Urothelium cell line (cell line): ENCODE measurements at places on chromosomes 16 and 17.
A peak's percentile ranks its signal among the peaks of the same experiment; 100 is the strongest.

DNA sequence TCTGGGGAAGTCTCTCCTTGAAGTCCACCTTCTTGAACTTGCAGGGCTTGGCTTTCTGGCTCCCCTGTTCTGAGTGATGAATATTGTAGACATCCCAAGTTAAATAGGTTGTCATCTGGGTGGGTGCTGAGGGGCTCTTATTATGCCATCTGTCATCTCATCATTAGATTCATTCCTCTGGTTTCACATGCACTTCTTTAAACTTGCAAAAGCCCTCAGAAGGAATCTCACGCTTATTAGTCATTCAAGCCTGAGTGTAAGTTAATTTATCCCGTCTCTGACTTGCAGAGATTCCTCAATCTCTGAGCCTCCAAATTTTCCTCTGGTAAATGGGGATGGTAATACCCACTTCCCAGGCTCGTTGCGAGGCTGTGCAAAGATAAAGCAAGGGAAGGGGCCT is 5.7 kb downstream of the MGAT5B start:
- DNase-seq: no peak

- peak; percentile 10 for DNase-seq
Measured at GRCh38 chr16:75733305-75734211, 7.3 kb upstream of the CPHXL start.

DNA sequence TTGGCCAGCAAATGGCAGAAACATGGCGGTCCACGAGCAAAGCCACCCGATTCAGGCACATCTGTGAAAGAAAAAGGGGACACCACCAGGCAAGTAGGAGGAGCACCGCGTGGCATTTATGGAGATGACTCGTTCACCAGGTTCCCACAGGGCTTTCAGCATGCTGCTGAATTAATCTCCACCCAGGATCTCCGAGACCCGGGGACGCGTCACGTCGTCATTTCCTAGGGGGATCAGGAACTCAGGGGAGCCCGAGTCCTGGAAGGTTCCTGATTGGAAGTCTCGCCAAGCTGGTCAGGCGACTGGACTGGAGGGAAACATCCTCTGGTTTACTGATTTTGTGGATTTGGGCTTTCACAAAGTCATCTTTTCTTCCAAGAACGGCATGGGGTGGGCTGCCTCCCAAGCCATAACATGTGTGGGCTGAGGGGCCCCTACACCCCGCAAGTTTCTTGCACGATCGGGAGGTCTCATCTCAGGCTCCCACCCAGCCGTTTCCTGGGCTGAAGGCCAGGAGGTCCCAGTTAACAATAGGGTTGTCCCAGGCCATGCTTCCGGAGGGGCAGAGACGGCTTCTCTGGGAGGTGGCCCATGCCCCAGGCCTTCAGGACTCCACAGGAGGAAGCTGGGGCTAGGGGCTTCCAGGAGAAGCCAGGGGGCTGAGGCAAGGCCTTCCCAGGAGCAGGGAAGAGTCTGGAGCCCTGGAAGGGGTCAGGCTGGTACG is 645 bp downstream of the DNAH17 start:
- no peak for DNase-seq

- DNase-seq: peak; percentile 100
Measured at GRCh38 chr17:73231841-73232586, 29.7 kb downstream of the CPSF4L start.

DNA sequence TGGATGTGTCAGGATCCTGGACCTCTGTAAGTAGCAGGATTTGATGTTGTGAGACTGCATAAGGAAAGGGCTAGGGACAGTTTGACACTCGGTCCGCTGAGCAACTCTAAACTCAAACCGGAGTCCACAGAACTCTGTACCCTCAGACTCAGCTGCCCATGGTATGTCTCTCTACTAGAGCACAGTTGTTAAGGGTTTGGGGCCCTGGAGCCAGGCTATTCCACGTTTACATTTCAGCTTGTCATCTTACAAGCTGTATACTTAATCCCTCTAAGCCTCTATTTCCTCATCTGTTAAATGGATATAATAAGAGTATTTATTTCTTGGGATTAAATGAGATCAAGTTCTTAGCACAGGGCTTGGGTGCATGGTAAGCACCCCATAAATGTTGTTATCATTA is 27.9 kb downstream of the HOXB1 start:
- DNase-seq: no peak

- DNase-seq: no peak
Measured at GRCh38 chr16:10806698-10807097, 11.9 kb downstream of the TVP23A start.

- no peak for DNase-seq
Measured at GRCh38 chr17:45347444-45347843, 30.6 kb upstream of the MAP3K14 start.

DNA sequence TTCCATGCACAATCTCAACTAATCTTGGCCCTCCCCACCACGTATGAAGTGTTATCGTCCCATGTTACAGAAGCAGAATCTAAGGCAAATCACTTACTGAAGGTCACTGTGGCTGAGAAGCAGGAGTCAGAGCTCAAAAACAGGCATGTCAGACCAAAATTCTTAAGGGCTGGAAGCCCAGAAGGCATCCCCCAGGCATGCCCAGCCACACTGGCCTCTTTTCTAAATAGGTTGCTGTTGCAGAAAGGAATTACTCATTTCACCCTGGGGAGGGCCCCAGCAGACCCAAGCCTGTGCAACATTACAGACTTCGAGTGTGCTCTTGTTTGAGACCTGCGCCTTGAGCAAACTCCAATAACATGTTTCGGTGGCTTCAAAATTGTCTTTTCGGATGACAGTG is 194.1 kb downstream of the RBFOX1 start:
- no peak for DNase-seq

DNA sequence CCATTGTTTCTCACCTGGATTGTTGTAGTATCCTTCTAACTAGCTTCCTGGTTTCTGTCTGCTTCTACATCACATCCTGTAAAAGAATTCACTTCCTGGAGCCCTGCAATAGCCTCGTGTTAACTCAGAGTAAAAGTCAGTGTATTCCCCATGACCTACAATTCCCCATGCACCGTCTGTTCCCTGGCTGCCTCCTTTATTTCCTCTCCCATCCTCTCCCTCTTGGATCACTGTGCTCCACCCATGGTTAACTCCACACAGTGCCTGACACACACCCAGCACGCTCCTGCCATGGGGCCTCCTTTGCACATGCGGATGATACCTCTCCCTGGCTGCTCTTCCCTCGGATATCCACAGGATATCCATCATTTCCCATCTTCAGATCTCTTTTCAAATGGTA is 301.4 kb upstream of the IRX3 start:
- DNase-seq: no peak

DNA sequence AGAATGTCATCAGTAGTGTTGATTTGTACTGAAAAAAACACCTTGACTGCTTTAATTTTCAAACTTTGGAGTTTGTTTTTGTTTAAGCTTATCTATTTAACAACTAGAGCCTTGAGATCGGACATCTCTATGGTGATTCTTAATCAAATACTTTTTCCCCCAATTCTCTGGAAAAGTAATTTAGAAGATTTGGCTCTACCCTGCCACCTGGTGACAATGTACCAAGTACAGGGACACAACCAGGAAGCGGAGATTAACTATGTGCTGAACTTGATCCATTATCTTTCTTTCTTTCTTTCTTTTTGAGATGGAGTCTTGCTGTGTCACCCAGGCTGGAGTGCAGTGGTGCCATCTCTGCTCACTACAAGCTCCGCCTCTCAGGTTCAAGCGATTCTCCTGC is 30.8 kb downstream of the USP43 start:
- DNase-seq: no peak

- no peak for DNase-seq
Measured at GRCh38 chr17:79517827-79518584, 92.8 kb downstream of the RBFOX3 start.

- DNase-seq: peak; percentile 72
Measured at GRCh38 chr17:59513934-59514841, 51.2 kb upstream of the DHX40 start.

DNA sequence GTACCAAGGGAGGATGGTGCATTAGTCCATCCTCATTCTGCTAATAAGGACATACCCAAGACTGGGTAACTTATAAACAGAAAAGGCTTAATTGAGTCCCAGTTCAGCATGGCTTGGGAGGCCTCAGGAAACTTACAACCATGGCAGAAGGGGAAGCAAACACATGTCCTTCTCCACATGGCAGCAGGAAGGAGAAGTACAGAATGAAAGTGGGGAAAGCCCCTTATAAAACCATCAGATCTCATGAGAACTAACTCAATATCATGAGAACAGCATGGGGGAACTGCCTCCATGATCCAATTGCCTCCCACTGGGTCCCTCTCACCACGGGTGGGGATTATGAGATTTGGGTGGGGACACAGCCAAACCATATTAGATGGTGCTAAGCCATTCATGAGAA is 84.5 kb downstream of the SEC14L1 start:
- no peak for DNase-seq

DNA sequence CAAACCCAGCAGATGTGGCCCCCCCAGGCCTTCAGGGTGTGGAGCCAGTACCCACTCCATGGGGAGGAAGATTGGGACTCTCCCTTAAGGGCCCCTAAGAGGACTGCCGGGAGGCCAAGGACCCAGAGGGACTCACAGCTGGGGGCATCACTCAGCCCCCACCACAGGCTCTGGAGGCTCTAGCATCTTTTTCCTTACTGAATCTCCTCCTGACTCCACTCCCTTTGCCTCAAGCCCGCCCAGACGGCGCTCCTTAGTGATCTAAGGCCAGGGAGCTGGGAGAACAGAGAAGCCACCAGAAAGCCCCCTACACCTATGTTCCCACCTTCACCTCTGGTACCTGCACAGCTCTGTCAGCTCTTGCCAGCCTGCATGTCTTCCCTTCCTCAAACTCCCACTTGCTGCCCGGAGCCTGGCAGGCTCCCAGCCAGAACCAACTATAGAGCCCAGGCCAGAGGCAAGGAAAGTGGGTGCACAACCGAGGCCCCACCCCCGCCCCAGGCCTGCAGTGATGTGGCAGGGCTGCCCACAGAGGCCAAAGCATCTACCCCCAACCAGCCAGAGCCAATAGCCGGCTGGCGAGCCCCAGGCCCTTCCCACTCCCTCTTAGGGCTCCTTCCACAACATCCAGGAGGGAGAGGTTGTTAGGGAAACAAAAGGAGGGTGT is 22.3 kb upstream of the MPO start:
- DNase-seq: no peak

- DNase-seq: no peak
Measured at GRCh38 chr16:64865069-64865696, 256.7 kb downstream of the CDH11 start.

DNA sequence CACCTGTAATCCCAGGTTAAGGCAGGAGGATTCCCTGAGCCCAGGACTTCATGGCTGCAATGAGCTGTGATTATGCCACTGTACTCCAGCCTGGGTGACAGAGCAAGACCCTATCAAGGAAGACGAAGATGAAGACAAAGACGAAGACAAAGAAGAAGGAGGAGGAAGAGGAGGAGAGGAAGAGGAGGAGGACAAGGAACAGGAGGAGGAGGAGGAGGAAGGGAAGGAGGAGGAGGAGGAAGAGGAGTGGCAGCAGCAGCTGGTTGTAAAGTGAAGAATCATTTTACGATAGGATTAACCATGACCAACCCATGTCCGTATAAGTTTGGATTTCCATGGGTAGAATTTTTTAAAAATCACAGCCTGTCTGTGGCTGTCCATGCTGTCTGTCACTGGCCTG is 316.8 kb upstream of the TNRC6C start:
- DNase-seq: no peak

DNA sequence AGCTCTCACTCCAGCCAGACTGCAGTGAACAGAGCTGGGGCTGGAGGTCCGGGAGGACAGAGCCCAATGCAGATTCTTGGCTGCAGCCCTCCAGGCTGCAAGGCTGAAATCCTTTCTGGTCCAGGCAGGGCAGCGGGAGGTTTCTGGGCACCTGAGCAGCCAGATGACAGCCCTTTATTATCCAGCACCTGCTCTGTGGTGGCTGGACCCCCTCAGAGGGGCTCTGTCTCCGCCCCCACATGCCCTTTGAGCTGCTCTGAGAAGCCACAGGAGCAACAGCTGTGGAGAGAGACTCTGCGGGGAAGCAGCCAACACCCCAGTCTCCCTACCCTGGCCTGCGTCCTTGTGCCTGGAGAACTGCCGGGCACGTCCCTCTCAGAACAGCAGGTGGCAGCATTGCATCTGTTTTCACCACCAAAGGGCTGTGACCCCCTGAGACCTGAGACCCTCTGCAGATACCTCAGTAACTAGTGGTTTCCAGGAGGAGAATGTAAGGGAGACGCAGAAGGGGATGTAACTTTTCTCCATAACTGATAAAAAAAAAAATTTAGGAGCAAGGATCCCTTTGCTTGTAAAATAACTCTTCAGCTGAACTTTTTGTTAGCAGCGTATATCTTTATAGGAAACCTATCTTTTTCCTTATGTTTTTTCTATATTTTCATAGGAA is 3.7 kb upstream of the CNP start:
- peak; percentile 77 for DNase-seq

GRCh38 chr17:2952174-2952845 is 111.1 kb downstream of the OR1D5 start:
- DNase-seq: no peak

GRCh38 chr17:46009681-46010596 is 10.9 kb downstream of the STH start:
- DNase-seq: no peak
